NCI-H2081 (cell line): ENCODE measurements at places on chromosomes 7 and 10.
A peak's percentile ranks its signal among the peaks of the same experiment; 100 is the strongest.

- DNase-seq = no peak
Measured at GRCh38 chr7:128731184-128731583, 8.0 kb upstream of the CALU start.

DNA sequence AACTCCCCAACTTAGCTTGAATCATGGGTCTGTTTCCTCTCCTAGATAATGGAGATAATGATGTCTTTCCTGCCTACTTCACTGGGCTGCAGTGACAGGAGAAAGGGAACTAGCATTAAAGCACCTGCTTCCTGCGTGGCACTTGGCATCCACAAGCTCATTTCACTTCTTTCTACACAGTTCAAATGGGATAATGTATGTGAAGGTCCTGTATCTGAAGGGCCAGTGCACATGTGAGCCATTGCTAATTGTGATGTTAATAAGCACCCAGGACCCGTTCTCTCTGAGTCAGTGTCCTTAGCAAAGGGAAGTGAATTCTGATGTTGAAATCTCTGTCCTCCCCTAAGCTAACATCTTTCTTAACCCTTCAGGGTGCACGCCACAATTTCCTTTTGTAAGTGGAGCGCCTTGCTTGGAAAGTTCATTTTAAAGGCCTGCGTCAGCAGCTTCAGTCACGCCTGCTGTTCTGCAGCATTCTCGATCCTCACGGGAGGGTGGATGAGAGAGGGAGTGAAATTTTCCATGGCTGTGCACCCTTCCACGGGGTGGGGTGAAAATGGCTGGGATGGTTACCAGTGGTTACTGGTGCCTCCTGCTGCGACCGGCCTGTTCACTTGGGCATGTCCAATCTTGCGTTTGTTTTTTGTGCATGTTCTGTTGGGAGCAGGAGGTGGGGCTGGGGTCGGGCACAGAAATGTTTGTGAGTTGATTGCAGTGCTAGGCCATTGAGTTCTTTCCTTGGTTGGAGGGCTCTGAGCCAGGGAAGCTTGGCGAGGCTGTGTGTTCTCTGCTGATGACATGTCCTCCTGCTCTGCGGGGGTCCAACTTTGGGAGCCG is 59.2 kb downstream of the HK1 start:
- DNase-seq = peak; percentile 75

DNA sequence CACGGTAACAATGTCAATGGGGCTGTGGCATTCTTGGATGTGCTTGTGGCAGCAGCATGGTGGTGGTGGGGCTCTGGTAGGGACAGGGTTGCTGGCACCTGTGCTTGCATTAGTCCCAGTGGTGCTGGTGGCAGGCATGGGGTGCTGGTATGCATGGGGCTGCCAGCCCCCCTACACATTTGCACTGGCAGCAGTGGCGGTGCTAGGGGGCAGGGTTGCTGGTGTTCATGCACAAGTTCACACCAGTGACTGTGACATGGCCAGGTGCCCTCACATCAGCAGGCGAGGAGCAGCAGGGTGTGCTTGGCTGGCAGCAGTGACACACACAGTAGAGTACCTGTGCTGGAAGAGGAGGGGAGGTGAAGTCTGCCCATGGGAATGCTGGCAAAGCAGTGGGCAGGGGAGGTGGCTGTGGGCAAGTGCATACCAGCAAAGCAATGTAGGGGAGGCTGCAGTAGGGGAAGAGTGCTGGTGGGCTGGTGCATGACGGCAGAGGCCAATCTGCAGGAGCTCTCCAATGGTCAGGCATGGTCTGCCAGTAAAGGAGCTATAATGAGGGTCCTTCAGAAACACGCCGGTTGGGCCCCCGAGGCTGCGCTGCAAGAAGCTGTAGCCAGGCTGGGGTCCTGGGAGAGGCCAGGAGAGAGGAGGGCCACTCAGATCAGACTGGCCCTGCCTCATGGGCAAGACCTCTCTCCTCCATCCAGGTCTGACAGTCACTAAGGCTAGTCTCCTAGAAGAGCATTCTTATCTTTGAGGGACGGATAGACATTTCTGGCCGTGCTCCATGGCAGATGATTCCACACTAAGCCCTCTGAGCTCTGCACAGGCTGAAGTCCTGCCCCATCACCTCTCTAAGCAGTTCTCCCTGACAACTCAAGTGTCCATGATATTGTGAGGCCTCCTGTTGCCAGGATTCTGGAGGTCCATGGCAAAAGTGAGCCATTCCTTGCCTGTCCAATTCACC is 406.4 kb downstream of the SEMA3D start:
- DNase-seq = no peak

GRCh38 chr10:74825371-74826141 is 844 bp upstream of the KAT6B start:
- DNase-seq = peak; percentile 39

- no peak for DNase-seq
Measured at GRCh38 chr10:102597131-102597991, 46.9 kb upstream of the TRIM8 start.

DNA sequence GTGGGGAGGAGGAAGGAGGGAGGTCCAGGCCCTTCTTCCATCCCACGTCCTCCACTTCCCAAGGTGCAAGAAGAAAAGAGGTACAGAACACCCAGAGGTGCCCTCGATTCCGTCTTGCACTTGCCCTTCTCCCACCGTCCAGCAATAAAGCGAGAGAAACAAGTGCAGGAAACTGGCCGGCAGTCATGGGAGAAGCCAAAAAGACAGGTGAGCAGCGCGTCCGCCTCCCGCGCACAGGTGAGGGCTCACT is 1.3 kb downstream of the C10orf95 start:
- no peak for DNase-seq

DNA sequence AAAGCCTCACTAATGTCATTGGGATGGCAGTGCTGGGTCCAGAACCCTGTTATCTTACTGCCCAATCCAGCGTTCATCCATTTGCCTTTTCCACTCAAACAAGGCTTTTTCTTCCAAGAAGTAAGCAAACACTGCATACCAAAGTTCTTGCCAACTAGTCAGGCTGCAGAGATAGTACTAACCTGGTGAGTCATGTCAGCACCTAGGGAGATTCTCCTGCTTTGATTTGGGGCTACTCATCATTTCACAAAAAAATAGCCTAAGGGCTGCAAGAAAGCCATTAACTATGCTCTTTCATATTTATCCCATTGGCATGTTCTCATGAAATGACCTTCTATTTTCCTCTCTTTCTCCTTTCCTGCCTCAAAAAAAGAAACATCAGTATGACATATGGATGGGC is 142.6 kb downstream of the TWIST1 start:
- DNase-seq = no peak

GRCh38 chr7:128775744-128776474 is at the start of gene OPN1SW:
Gene OPN1SW (minus strand): TSS chr7:128775794. CDS start chr7:128775781, 13 bp downstream.
- DNase-seq = no peak

- no peak for DNase-seq
Measured at GRCh38 chr7:135993950-135994349, 16.8 kb upstream of the MTPN start.

GRCh38 chr7:73442903-73443500 is 9.4 kb downstream of the FZD9 start:
- DNase-seq = no peak

- peak; percentile 16 for DNase-seq
Measured at GRCh38 chr7:116786791-116787443, 75.5 kb upstream of the CAPZA2 start.

DNA sequence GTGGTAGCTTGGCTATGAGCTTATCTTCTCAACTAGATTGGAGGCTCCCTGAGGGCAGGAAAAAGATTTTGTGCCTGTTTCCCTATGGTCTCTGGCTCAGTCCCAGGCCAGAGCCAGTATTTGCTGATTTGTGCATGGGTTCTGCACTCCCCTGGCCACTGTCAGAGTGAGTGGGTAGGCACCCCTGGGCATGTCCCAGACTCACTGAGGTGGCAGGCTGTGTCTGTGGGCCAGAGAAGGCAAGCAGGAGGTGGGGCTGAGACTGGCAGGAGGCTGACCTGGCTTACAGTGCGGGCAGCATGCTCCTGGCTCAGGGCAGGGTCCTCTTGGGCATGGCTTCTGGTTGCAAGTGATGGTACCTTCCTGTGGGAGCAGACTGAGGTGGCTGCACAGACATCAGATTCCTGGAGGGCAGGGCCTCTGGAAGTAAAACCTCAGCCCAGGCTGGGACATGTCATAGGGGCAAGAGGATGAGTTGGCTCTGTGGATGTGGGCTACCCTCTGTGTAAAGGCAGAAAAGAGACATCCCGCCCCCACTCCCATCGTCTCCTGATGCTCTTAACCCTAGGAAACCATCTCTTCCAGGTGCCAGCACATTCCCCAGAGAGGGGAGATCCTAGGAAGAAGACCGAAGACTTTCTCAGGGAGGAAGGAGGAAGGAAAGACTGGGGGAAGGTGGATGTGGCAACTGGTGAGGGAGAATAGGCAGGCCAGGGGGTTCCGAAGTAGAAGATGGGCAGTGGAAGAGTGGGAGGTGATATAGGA is 4.3 kb downstream of the KCP start:
- DNase-seq = no peak

- DNase-seq = no peak
Measured at GRCh38 chr10:115801992-115802391, 471.0 kb downstream of the GFRA1 start.

- DNase-seq = no peak
Measured at GRCh38 chr10:75772153-75772887, 340.9 kb downstream of the LRMDA start.

GRCh38 chr7:80960244-80960795 is 41.5 kb upstream of the SEMA3C start:
- DNase-seq = no peak

- no peak for DNase-seq
Measured at GRCh38 chr7:143410521-143411004, 1.9 kb upstream of the EPHA1 start.

- DNase-seq = no peak
Measured at GRCh38 chr7:49099587-49100326, 175.4 kb downstream of the CDC14C start.

DNA sequence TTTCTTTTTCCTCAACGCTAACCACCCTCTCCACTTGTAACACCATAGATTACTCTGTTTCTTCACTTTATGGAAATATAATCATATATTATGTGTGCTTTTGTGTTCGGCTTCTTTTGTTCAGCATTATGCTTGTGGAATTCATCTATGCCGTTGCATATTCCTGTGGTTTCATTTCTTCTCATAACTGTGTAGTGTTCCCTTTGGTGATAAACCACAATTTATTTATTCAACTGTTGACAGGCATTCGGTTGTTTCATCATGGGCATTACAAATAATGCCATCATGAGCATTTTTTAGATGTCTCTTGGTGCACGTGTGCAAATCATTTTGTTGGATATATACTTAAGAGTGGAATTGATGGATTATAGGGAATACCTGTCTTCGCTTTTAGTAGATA is 12.1 kb downstream of the AVL9 start:
- DNase-seq = no peak

DNA sequence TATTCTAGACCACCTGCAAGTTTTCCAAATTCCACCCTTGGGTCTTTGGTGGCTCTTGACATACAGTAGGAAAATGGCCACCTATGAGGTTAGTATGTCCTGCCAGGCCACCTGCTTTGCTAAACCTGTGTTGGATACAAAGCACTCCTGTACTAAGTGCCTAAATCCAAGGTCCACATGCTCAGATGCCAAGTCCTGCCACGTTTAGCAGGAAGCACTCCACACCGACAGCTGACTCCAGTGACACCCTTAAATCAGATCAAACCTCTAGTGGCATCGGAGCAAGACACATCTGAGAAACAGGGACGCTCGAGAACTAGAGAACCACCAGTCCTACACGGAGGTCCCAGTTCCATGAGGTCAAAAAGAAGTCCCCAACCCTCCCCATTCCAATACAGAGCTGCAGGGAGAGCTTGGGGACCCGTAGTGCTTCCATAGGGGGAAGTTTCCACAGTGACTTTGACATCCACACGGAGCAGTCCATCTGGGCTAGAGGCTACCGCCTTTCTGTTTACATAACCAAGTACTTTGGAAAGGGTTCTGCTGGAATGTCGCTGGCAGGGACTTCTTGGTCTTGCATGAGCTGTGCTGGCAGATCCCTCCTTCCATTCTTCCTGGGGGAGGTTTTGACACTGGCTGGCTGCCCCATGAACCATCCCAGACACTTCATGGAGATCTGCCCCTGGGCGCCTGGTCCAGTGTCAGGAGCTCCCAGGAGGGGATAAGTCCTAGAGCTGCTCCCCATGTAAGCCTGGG is 290.6 kb downstream of the PRPF18 start:
- DNase-seq = no peak

DNA sequence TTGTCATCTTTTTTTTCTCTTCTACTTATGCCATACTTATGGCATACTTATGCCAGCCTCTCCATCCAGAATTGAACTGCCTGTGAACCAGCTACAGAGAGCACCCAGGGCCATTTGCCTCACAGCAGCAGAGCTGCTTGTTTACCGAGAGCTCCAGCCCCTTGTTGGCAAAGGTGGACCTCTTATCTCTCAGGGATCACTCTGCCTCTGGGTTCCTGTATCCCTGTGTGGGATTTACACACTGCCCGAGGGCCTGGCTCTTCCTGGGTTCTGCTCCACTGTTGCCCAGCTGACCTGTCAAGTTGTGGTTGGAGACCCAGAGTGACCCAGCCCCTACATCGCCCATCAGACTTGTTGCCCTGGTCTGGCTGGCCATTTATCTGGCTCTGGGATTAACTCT is 22.3 kb downstream of the MRPS33 start:
- DNase-seq = no peak

DNA sequence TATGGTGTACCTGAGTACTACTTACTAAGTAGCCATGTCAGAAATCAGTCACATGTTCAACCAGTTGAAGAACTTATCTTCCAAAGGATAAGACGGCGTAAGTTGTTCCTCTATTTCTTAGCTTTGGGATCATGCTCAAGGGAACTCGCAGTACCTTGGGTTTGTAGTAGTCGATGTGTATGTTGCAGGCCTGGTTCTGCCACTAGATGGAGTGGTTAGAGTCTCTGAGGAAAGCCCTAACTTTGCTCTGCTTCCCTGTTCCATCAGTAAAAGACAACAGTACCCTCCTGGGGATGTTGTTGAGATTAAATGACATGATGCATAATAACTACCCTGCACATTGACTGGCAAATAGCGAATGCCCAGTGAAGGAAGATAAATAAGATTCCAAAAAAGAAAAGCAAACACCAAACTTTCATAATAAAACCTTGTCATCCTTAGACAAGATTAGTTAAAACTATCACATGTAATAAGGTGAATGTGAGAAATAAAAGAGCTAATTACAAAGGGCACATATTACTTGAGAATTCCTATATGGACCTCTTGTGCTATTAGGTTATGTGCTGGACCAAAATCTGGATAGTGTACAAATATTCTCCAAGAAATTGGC is 165.9 kb downstream of the ABCA13 start:
- DNase-seq = peak; percentile 11

GRCh38 chr7:101555921-101556275 is 73.2 kb downstream of the MYL10 start:
- DNase-seq = no peak

DNA sequence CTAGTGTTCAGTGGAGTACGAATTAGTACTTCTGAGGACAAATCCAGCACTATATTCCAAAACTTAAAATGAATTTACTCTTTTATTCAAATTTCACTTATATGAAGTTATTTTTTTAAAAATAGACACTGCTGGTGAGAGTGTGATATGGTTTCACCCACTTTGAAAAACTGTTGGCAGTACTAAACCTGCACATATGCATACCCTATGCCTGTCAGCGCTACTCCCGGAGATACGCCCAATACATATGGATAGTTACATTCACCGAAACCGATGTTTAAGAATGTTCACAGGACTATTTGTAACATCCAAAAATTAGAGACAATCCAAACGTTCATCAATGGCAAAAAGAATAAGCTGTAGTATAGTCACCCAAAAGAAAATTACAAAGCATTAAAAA is 69.6 kb downstream of the UBE2H start:
- no peak for DNase-seq
